ENCODE measurements at places on chromosomes 16 and 17.

- no peak for DNase-seq
Measured at GRCh38 chr17:4342535-4342934, 23.9 kb downstream of the UBE2G1 start.

DNA sequence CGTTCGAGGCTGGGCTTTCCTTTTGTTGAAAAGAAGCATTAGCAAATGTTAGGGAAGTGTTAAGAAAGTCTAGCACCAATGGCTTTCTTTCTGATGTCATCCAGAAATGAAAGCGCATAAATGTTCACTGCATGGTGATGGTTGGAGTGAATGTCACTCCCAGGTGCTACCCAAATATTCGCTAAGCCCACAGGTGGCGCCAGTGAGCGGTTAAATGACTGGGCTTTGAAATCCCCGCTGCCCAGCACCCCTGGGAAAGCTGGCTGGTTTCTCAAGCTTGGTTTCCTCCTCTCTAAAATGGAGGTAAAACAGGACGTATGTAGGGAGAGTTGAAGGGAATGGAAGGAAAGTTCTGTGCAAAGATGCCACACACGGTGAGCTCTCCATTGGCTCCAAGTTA lies 104.4 kb downstream of the IRX5 start:
- no peak for DNase-seq

DNA sequence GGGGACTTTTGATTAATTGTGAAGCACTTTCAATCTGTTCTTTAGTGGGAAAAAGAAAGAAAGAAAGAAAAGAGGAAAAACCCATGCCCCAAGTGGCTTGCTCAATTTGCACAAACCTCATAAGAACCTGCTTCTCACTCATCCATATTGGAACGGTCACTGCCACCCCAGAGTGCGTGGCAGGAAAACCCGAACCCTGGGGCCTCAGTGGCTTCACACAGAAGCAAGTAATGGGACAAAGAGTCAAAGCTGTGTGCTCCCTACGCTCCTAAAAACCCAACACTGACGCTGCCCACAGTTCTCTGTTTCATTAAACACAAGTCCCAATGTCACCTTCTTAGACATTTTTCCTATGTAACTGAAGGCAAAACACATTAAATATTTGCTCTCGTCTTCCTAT lies 1.2 kb downstream of the SLC6A4 start:
- no peak for DNase-seq

GRCh38 chr17:74446551-74447500 lies 14.9 kb downstream of the GPRC5C start:
- DNase-seq = no peak

DNA sequence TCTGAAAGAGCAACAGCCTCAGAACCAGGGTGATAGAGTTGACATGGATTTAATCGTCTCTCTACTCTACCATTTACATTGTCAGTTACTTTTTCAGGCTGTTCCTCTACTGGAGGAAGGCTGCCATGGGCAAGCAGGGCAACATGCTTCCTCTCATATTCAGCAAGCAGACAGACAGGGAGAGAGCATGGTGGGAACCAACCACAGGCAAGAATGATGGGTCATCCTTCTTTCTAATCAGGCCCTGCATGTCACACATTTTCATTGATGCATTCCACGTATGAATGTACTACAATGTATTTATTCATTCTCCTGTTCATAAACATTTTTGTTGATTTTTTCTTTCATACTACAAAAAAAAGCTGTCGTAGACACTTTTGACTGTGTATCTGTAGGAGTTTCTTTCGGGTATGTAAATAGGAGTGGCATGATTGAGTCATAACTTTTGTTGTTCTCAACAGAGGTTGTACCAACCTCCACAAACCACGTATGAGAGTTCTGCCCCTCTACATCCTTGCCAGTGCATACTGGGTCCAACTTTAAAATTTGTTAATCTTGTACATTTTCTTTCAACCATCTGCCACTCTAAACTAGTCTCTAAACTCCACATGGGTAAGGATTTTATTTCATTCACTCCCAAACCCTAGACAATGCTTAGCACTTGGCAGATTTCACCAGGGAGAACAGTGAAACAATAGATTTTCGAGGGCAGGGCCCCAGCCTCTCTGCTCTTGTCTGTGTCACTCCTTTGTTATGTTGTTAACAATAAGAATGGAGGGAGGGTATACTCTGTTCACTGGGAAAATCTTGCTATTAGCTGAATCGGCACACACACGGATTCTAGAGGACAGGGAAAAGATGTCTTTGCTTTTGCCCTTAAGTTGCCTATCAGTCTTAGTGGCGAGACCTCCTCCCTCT lies 58.7 kb downstream of the CMC2 start:
- DNase-seq = no peak

DNA sequence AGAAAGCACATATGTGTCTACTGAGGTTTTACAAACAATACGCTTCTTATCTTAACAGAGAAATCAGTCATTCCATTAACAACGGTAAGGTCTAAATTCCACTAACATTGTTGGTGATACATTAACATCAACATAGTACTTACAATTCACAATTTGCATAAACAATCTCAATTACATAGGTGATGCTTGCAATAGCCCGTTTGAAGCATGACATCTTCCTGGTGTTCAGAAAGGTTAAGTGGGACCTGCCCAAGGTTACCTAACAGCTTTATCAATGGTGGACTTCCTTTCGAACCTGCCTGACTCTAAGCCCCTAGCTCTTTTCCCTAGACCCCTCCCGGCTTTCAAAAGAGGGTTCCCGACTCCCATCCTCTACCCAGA lies 699 bp downstream of the FAM222B start:
- DNase-seq = no peak

DNA sequence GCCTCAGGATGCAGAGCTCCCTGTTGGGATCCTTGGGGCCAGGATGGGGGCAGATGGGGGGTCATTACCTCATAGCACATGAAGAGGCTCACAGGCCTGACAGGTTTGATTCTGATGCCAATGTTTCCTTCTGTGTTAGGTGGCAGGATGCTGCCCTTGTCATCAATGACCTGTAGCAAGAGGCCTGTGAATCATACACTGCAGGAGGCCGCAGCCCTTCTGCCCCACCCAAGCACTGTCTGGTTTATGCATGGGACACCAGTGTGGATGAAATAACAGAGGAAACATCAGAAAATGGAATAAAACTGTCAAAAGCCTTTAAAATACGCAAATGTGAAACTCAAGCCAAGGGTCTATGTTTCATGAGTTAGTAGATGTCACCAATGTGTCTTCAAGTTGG lies 60.5 kb upstream of the ACSM2B start:
- DNase-seq = no peak

DNA sequence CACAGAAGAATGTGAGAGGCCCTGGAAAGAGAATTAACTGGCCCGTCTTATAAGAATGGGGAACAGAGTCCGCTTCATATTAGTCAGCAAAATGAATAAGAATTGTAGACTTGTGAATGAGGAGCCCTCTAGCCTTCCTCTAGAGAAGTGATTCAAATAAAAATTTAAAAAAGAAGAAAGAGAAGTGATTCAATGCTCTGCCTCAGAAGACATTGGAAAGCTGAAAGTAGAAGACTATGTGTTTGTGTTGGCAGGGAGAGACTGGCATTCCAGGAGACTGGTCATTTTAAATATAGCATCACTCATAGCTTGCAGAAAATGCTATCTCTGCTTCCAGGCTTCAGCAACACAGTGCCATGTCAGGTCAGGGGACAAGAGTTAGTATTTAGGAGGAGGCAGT lies 190.6 kb upstream of the HS3ST3A1 start:
- DNase-seq = no peak

GRCh38 chr17:32835291-32835761 lies 41.6 kb downstream of the MYO1D start:
- no peak for DNase-seq

- no peak for DNase-seq
Measured at GRCh38 chr16:79269211-79269863, 331.2 kb downstream of the MAF start.

DNA sequence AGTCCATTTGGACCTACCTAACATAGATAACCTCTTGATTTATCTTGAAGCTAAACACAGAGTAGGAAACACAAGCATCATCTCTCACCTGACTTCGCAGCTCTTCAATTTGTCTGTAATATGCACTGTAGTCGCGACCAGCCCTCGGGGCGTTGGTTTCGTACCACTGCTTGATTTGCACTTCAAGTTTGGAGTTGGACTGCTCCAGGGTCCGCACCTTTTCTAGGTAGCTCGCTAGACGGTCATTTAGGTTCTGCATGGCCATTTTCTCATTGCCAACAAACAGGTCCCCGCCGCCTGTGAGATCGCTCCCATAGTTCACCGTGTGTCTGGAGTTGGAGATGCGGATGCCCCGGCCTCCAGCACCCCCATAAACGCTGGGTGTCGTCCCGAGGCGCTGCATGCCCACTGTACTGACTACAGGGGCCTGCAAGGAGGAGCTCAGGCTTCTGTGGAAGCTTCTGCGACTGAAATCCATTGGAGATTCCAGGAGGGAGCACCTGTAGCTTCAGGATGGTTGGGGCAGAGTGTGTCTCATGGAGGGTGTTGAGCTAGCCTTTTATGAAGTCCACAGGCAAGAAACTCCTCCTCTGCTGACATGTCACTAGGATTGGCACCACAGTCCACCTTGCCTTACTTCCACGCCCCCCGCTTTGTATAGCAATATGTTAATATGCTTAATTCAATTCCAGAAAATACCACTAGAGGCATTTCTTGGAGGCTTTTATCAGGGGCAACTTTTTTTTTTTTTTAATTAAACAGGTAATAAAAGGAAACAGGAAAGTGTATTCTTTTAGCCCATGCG lies at the start of gene KRT20:
Gene KRT20, minus strand, starts transcription at position 535 of the 805 bp plus-strand sequence. Its CDS starts 57 bp downstream, at position 478.
- no peak for DNase-seq

GRCh38 chr17:77646046-77646430 lies 312.5 kb upstream of the TNRC6C start:
- no peak for DNase-seq

GRCh38 chr16:10859658-10860057 lies 17.3 kb upstream of the CIITA start:
- no peak for DNase-seq

GRCh38 chr17:73549841-73550430 lies 94.3 kb downstream of the SDK2 start:
- no peak for DNase-seq

DNA sequence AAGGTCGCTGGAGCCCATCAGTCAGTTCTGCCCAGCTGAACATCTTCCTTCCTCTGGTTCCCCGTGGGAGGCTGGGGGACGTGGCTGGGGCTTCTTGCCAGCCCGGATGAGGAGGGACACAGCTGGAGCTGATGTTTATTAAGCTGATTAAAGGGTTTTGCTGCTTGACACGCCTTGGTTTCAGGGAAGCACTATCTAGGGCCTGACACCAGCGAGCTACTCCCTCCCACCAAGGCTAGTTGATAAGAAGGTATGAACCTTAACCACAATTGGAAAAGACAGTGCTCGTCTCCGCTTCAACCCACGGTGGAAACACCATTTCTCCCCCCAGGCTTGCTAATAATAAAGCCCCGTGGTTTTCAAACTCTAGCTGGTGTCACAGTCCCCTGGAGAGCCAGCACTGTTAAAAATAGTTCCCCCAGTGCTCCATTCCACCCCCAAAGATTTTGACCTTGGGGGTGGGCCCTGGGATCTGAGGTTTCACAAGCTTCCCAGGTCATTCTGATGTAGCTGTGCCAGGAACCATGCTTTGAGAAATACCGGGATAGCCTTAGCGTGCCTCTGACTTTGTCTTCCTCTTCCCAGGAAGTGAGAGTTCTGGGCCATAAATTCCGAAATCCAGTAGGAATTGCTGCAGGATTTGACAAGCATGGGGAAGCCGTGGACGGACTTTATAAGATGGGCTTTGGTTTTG lies 5.5 kb downstream of the DHODH start:
- DNase-seq = no peak

- DNase-seq = no peak
Measured at GRCh38 chr16:1691956-1692355, 13.9 kb downstream of the JPT2 start.

- no peak for DNase-seq
Measured at GRCh38 chr17:53472586-53472985, 350.1 kb upstream of the KIF2B start.

DNA sequence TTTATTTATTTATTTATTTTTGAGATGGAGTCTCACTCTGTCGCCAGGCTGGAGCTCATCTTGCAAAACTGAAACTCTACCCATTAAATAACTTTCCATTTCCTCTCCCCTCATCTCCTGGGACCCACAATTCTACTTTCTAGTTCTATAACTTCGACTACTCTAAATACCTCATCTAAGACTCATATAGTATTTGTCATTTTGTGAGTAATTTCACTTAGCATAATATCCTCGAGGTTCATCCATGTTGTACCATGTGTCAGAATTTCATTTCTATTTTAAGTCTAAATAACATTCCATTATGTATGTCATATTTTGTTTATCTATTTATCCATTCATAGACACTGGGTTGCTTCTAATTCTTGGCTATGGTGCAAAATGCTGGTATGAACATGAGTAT lies 5.1 kb upstream of the NT5M start:
- no peak for DNase-seq

DNA sequence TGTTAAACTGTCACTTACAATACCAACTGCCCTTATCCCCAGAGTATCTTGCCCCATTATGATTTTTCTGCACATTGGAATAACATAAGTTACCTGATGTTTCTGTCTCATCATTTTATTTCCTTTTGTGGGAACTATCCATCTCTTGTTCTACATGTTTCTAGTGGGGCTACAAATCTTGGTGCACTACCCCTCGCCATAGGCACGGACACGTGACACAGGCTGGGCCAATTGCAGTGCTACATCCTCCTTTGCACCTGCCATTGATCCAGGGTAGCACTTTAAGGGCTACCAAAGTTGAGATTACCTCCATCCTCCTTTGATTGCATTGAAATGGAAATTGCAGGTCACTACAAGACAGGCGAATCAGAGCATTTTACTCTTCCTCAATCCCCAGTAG lies 14.2 kb upstream of the SYT17 start:
- no peak for DNase-seq

GRCh38 chr16:14101415-14101814 lies 30.3 kb downstream of the MRTFB start:
- no peak for DNase-seq

DNA sequence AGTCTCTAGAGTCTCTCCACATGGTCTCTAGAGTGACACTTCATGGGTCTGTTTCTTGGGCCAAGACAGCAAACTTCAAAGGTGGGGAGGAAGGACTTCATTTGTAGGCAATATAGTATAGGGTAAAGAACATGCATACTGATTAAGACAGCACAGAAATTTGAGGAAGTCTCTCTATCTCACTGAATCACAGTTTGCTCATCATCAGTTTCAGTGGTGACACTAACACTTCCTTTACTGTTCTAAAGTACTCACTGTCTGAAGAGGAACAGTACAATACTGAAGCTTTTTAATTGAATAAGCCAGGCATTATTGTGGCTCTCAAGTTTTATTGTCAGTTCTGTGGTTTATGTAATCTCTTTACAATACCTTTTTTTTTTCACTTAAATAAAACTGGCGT lies 656.4 kb upstream of the CDH8 start:
- DNase-seq = no peak

GRCh38 chr17:68238164-68238870 lies 9.5 kb upstream of the AMZ2 start:
- no peak for DNase-seq

- DNase-seq = no peak
Measured at GRCh38 chr17:39904990-39905288, 13.5 kb downstream of the GSDMB start.
